NCI-H460 (cell line): ENCODE measurements at places on chromosomes 2 and 18.

GRCh38 chr2:217836901-217837491, 165.8 kb downstream of the TNS1 start:
- no peak for DNase-seq

- no peak for DNase-seq
These were observed 8.5 kb downstream of the CEP76 start for GRCh38 chr18:12694032-12694431.

- DNase-seq: no peak
These were observed 92.5 kb downstream of the TGOLN2 start for GRCh38 chr2:85235281-85235680.

DNA sequence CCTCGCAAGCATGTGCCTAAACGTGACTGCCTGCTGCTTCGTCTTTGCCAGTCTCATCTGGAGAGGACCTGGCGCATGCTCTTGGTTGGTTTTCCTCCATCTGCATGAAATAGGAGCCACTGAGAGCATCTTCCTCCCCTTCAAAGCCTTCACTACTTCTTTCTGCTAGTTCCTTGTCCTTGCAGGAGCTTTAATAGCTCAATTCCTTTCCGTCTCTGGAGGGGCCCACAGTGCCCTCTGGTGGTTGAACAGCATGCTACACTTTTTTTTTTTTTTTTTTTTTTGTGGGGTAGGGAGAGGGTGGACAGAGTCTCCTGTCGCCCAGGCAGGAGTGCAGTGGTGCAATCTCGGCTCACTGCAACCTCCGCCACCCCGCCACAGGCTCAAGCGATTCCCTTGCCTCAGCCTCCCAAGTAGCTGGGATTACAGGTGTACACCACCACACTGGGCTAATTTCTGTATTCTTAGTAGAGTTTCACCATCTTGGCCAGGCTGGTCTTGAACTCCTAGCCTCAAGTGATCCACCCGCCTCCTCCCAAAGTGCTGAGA, 59.6 kb downstream of the SP110 start:
- DNase-seq: peak; percentile 58

DNA sequence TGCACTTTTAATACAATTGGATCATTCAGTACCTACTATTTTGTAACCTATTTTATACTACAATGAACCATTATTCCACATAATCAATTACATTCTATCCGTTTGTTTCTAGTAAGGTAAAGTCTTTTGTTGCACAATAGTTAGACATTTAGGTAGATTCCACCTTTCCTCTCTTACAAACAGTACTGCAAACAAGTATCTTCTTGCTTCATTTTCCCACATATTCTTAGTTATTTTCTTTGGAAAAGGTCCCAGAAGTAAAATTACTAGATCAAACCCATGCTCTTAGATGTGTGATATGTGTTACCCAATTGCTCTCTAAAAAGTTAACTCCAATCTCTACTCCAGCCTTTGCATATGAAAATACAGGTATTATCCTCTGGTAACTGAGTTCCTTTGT, 49.6 kb downstream of the SPIRE1 start:
- DNase-seq: peak; percentile 13

GRCh38 chr2:232129483-232129882, 168.0 kb downstream of the DIS3L2 start:
- no peak for DNase-seq

GRCh38 chr2:233976690-233977294, 59.6 kb downstream of the TRPM8 start:
- peak; percentile 63 for DNase-seq
